Hematopoietic multipotent progenitor cell (in vitro differentiated cells): ENCODE measurements at places on chromosomes 13 and 19.
A peak's percentile ranks its signal among the peaks of the same experiment; 100 is the strongest.

DNA sequence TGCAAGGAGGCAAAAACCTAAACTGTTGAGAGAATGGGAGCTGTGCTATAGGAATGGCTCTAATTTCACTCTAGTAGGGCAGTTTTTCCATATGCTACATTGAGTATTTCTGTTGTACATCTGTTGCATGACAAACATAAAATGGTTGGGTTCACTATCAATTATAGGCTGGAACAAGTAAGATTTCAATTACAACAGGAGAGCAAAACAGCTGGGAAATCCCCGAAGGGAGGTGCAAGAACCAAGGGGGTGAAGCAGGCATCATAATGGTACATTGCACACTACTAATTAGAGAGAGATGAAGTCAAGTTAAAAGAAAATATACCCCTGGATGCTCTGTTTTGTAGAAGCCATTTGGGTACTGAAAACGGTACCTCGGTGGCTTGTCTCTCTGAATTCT lies 389.5 kb downstream of the PCDH9 start:
- DNase-seq: no peak

- peak; percentile 54 for DNase-seq
Observed at GRCh38 chr19:10503002-10503789, at the start of gene KEAP1. Gene KEAP1 (minus strand): TSS chr19:10503356. CDS start chr19:10500033, 3,323 bp downstream.

DNA sequence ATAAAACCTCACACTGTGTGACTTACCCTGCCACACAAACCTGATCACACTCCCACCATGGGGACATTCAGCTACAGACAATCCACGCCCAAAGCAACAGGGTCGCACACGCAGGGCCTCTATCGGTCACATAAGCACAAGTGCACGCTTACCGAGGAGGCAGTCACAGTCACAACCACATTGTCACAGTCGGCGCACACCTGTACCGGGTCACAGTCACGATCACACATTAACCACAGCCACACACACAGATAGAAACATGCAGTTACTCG lies 579 bp downstream of the ZNF566 start:
- peak; percentile 37 for DNase-seq

- DNase-seq: no peak
Observed at GRCh38 chr19:18696023-18696422, 12.5 kb downstream of the CRTC1 start.

- DNase-seq: no peak
Observed at GRCh38 chr13:45216193-45216592, 15.3 kb upstream of the KCTD4 start.
